ENCODE measurements at places on chromosomes 2 and 18.

DNA sequence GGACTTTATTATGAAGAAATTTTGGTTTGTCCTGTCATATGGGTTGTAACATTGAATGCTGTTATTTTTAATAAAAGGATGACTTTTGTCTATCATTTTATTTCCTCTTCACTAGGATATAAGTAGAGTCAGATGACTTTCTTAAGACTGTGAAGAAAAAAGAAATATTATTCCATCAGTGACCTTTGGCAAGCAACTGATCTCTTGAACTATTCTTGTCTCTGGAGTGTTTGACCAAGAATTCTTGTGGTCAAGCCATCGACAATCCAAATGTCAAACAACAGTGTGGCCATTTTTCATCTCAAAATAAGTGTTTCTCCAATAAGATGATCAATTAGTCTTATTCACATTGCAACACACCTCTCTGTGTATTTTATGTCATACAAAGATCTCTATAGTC is 24.9 kb downstream of the HOXD1 start:
- no peaks in the 10 kb centered on the region for H3K36me3 ChIP-seq

GRCh38 chr2:74181739-74182138 is 3.1 kb upstream of the MOB1A start:
- H3K27me3 ChIP-seq = no peaks in the 10 kb centered on the region
- no peaks in the 10 kb centered on the region for H3K36me3 ChIP-seq
- peaks cover 85% of the 10 kb centered on the region for H3K4me1 ChIP-seq
- DNase-seq = peak; percentile 94
- H3K4me3 ChIP-seq = peak overlapping the region; percentile 54

DNA sequence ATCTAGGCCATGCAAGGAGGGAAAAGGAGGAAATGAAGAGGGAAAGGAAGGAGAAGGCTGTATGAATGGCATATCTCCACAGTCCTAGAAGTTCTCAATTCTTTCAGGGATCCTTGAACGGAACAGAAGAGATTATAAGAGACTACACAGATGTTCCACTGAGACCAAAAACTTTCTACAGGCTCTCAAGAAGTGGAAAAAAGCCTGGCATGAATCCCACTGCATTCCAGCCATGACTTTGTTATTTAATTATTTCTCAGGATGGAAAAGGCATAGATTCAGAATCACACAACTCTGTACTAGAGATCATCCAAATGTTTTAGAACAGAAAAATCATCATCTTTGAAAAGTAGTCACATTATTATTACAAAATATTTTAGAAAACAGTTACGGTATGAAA is 131.7 kb upstream of the CDH20 start:
- no peak overlapping the region for H3K27ac ChIP-seq
- no peak for DNase-seq
- no peak overlapping the region for H3K4me3 ChIP-seq
- no peaks in the 10 kb centered on the region for H3K36me3 ChIP-seq
- no peaks in the 10 kb centered on the region for H3K27me3 ChIP-seq

- H3K4me3 ChIP-seq = no peak overlapping the region
- no peaks in the 10 kb centered on the region for H3K4me1 ChIP-seq
- no peak for DNase-seq
- no peaks in the 10 kb centered on the region for H3K27me3 ChIP-seq
- H3K27ac ChIP-seq = no peak overlapping the region
- no peaks in the 10 kb centered on the region for H3K36me3 ChIP-seq
Measured at GRCh38 chr2:147356157-147356556, 488.7 kb upstream of the ACVR2A start.

- no peak for DNase-seq
- no peak overlapping the region for H3K4me3 ChIP-seq
- H3K27ac ChIP-seq = no peak overlapping the region
Measured at GRCh38 chr2:201882353-201883090, 76.2 kb downstream of the CDK15 start.

GRCh38 chr2:218030409-218031195 is 27.8 kb upstream of the TNS1 start:
- H3K27ac ChIP-seq = no peak overlapping the region
- no peaks in the 10 kb centered on the region for H3K27me3 ChIP-seq
- H3K4me1 ChIP-seq = peaks cover 33% of the 10 kb centered on the region
- no peak for DNase-seq
- H3K4me3 ChIP-seq = no peak overlapping the region

DNA sequence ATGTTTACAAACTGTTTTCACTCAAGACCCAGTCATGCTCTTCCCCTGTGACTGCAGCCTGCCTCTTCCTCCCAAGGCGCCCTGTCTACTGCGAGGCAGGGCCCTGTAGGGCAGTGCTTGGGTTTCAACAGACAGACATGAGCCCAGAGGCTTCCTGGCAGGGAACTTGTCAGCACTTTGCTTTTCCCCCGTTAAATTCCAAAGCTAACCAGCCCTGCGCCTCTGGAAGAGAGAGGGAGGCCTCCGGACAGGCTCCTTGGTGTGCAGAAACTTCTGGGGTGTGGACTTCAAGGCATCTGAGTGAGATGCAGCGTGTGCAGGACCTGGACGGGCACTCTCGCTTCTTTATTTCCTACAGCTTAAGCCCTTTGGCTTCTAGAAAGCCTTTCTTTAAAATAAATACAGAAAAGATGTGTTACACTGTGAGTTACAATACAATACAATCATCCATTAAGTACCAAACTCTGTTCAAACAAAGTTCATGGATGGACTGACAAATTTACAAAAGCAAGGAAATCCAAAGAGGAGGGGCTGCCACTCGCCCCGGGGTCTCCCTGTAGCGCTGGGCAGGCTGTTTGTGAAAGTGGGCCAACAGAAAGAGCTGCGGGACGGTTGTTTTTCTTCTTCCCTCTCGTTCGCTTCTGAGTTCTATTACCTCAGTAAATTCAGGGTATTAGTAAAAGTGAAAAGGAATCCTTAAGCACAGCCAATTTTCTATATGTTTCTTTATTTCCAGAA is 8.8 kb upstream of the ZNF516 start:
- peak overlapping the region; percentile 81 for H3K27ac ChIP-seq
- H3K27me3 ChIP-seq = no peaks in the 10 kb centered on the region
- no peaks in the 10 kb centered on the region for H3K36me3 ChIP-seq
- H3K4me3 ChIP-seq = no peak overlapping the region

DNA sequence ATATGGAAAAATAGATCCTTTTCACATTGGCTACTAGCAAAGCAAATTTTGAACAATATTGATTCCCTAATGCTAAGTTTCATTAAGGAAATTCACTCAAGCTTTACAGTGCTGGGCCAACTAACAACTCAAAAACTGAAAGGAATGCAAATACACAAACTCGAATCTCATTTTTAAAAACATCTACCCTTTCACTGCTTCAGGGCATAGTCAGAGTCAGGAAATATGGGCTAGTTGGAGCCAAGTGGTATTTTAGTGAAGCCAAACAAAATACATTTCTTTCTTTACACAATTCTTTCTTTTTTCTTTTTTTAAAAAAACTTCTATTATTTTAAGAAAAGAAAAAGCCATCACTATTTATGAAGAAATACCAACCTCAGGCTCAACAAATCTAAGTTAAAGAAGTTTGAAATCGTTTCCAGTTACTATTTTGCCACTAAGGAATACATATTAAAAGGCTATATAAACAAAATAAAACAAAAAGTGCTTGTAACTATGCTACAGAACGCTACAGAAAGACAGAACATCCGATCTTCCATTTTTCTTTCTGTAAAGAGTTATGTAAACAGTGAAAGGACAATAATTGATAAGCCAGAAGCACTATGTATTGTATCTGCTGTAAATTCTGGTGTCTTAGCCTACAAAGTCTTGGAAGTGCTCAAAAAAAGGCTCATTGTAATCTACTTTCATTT is 113.6 kb upstream of the STK17B start:
- H3K4me1 ChIP-seq = no peaks in the 10 kb centered on the region
- H3K36me3 ChIP-seq = no peaks in the 10 kb centered on the region
- no peak overlapping the region for H3K27ac ChIP-seq
- no peaks in the 10 kb centered on the region for H3K27me3 ChIP-seq
- no peak for DNase-seq

DNA sequence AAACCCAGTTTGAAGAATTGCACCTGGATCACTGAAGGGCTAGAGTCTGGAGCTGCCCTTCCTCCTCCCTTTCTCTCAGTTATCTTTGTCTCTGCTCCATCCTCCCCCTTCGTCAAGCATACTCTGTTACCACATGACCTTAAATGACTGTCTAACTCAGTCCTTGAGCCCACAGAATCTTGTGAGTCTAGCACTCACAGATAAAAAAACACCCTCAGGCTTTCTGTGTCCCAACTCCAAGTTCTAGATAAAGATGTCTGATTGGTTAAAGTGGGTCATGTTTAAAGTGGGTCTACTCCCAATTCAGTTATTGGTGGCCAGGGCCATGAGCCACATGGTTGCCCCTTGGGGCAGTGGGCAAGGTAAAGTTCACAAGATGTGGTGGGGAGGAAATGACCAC is 53.5 kb upstream of the CYP1B1 start:
- H3K27ac ChIP-seq = peak overlapping the region; percentile 93
- H3K27me3 ChIP-seq = no peaks in the 10 kb centered on the region
- H3K4me1 ChIP-seq = peaks cover 73% of the 10 kb centered on the region
- H3K36me3 ChIP-seq = no peaks in the 10 kb centered on the region

- no peaks in the 10 kb centered on the region for H3K27me3 ChIP-seq
- H3K4me3 ChIP-seq = peak overlapping the region; percentile 31
- peaks cover 46% of the 10 kb centered on the region for H3K4me1 ChIP-seq
- H3K36me3 ChIP-seq = no peaks in the 10 kb centered on the region
- H3K27ac ChIP-seq = peak overlapping the region; percentile 44
Measured at GRCh38 chr18:9969247-9969646, 55.4 kb downstream of the VAPA start.

DNA sequence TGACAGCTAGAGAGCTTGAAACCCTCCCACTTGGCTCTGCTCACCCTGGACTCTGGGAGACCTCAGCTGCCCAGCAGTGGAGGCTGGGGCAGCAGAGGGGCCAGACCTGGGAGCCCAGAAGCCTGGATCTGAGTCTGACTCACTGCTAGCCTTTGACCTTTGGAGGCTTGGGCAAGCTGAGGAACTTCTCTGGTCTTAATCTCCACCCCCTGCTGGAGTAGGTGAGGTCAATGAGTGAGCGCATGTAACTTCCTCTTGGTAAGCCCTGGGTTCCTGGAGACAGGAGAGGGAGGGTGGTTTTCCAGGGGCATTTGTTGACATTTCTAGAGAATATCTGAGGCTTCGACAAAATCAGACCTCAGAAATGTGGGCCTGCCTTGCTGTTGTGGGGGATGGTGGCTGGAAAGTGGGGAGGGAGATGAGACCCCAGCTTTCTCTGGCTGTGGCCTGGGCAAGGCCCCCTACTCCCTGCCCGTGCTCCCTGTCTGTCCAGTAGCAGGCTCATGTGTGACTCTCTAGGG is 73.0 kb upstream of the YWHAQ start:
- peaks cover 22% of the 10 kb centered on the region for H3K4me1 ChIP-seq
- H3K27me3 ChIP-seq = no peaks in the 10 kb centered on the region
- peak; percentile 93 for DNase-seq

GRCh38 chr18:7766817-7767216 is 199.7 kb downstream of the PTPRM start:
- H3K27me3 ChIP-seq = no peaks in the 10 kb centered on the region
- DNase-seq = no peak
- no peaks in the 10 kb centered on the region for H3K4me1 ChIP-seq

DNA sequence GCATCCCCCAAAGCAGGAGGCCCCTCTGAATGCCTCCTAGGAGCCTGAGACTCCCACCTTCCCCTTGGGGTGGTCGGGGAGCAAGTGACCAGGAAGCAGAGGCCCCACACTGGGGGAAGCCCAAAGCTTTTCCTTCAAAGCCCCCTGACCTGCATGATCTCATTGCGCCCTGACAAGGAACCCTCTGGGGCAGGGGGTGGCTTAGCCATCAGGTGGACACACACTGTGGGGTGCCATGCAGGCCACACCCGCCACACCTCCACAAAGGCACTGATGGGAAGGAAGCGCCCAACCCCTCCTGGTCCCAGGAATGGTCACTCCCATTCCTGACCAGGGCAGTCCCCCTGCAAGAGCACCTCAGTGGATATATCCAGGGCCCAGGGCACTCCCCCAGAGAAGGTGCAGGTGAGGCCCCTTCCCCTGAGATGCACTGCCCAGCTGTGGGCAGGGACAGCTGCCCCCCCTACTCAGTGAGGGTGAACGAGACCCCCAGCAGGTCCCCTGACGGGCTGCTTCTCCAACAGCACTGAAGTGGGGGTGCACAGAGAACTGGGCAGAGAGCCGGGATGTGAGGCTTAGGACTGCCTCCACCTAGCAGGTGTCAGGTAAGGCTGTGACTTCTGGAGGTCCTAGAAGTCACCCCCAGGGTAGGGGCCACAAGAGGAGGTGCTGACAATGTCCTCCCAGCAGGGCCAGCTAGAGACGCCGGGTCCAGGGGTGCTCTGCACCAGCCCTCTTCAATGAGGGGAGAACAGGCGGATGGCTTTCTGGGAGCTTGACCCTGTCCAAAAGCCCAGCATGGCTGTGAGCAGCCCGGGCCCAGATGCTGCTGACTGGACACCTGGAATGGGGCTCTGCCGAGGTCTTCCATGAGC is 31.5 kb downstream of the HS6ST1 start:
- H3K27ac ChIP-seq = no peak overlapping the region
- no peaks in the 10 kb centered on the region for H3K27me3 ChIP-seq
- H3K36me3 ChIP-seq = no peaks in the 10 kb centered on the region
- H3K4me3 ChIP-seq = no peak overlapping the region
- no peaks in the 10 kb centered on the region for H3K4me1 ChIP-seq

DNA sequence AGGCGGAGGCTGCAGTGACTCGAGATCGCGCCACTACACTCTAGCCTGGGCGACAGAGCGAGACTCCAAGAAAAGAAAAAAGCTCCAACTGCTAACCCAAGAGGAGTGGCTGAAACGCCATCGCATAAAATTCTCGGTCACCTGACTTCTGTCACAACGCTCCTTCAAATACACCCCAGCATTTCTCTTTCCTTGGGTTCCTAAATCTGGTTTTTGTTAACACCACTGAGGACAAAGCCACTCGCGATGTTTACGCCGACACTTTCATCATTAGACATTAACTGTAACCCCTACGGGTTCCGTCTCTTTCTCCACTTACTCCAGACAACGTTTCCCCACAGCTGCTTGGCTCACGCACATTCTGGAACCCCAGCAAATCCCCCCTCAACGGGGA is 679 bp downstream of the CLK1 start:
- peak overlapping the region; percentile 88 for H3K4me3 ChIP-seq
- H3K4me1 ChIP-seq = peaks cover 59% of the 10 kb centered on the region
- H3K36me3 ChIP-seq = peaks cover 24% of the 10 kb centered on the region
- H3K27ac ChIP-seq = peak overlapping the region; percentile 100
- DNase-seq = no peak

DNA sequence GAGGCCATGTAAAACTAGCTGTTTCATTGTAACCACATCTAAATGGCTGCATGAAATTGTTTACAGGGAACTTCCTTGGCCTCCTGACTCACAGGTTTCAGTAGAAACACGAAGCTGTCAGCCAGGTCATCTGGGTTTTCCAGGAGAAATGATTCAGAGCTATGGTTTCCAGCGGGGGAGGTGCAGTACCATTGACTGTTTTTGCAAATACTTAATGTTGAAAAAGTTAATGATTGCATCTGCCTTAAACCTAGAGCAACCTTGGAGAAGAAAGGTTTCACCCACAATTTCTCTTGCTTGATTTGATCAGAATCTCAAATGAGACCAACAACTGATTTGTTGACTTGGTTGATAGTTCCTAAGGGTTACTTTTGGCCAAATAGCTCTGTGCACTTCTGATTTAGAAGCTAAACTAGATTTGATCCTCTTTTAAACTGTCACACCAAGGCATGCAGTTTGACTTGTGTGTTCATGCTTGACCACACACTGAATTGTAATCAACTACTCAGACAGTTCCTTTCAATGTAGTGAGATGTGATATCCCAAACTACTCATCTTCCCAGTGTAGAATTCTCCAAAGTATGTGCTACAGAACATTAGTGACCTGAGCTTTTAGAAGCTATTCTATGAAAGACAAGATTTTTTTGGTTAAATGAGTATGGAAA is 193.5 kb upstream of the CHST9 start:
- no peak for DNase-seq
- H3K27me3 ChIP-seq = no peaks in the 10 kb centered on the region
- H3K4me1 ChIP-seq = no peaks in the 10 kb centered on the region
- no peak overlapping the region for H3K27ac ChIP-seq
- H3K36me3 ChIP-seq = no peaks in the 10 kb centered on the region

Measured in CD14-positive monocyte (primary cell).